ENCODE measurements at places on chromosomes 7 and 10. TPM values are rescaled to one million over a fixed set of nuclear protein-coding genes. Genes with fewer than 3 reads are reported as not detected.
A peak's percentile ranks its signal among the peaks of the same experiment; 100 is the strongest.

The NPTX2 gene
- 1.5 TPM for polyA plus RNA-seq

DNA sequence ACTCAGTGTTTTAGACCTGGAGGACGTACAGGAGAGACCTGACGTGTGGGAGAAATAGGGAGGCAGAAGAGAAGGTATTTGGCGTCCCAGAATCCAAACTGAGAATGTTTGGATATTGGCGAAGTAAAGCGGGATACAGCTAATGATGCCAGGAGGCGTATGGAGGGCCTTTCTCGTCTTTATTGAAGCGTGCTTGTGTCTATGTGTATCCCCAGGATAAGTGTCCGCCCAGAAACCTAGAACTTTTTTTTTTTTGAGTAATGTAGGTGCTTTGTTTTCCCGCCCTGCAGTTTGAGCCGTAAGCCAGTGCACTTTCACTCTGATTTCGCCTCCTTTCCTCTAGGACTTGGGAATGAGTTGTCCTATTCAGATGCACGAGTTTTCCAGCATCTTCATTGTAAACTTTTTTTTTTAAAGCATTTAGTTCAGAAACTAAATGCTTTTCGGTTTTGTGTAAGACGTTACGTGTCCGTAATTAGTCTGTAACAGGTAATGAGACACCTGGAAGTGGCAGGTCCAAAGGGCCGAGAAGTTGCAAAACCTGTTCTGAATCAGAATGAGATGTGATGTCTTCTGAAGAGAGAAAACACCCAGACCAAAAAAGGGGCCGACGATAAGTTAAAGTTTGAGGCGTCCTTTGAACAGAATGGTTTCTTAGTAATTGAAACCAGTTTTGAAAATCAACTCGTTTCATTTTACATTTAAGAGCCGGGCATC is 746 bp downstream of the ARL5B start:
- DNase-seq = no peak

The SPDYE8 gene
- not detected for polyA plus RNA-seq

GRCh38 chr10:99996671-99997648 is 12.8 kb downstream of the DNMBP start:
- no peak for DNase-seq

The PTPN20 gene
- not detected for polyA plus RNA-seq

DNA sequence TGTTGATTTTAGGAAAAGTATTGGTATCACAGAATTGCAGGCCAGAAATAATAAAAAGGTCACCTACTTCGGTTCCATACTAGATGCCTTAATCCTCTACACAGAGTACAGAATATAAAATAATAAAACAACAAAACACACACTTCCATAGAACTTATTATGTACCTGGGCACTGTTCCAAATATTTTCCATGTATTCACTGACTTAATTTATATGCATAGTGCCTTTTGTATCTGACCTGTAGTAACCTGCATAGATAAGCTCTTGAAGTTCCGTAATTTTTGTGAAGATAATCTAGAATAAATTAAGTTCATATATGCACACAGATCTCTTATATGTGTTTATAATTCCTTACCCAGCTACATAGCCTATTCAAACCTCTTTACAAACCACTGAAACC is 78.3 kb downstream of the RAPGEF5 start:
- no peak for DNase-seq

DNA sequence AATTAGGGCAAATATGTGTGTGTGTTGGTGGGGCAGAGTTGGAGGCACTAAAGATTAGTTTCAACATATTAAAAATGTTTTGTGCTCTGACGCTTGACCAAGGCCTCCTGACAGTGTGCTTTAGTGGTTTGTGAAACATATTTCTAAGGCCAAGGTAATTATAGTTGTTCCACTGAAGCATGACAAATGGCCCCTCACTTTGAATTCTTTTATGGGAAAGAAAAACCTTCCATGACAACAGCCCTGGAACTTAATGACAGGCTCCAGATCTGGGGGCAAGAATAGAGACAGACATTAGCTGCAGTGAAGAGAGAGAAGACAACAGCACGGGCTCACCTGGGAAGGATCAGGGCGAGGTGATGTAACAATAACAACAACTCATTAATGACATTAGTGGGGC is 155.8 kb downstream of the CHN2 start:
- DNase-seq = no peak

GRCh38 chr7:124688991-124689390 is 76.6 kb downstream of the GPR37 start:
- peak; percentile 4 for DNase-seq

DNA sequence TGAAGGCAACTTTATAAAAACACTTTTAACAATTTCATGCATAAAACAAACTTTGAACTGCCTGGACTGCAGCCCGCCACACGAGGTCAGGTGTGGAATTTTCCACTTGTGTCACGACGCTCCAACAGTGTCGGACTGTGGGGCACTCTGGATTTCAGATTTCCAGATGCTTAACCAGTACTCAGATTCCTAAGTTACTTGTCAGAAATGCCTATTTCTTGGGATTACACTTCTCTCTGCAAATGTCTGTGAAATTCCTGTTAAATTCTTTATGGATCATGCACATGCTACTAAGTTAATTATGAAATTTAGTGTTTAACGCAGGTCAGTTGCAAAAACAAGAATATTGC is 473 bp upstream of the GPER1 start:
- DNase-seq = no peak

GRCh38 chr7:35256256-35257175 is 2.6 kb upstream of the TBX20 start:
- no peak for DNase-seq

DNA sequence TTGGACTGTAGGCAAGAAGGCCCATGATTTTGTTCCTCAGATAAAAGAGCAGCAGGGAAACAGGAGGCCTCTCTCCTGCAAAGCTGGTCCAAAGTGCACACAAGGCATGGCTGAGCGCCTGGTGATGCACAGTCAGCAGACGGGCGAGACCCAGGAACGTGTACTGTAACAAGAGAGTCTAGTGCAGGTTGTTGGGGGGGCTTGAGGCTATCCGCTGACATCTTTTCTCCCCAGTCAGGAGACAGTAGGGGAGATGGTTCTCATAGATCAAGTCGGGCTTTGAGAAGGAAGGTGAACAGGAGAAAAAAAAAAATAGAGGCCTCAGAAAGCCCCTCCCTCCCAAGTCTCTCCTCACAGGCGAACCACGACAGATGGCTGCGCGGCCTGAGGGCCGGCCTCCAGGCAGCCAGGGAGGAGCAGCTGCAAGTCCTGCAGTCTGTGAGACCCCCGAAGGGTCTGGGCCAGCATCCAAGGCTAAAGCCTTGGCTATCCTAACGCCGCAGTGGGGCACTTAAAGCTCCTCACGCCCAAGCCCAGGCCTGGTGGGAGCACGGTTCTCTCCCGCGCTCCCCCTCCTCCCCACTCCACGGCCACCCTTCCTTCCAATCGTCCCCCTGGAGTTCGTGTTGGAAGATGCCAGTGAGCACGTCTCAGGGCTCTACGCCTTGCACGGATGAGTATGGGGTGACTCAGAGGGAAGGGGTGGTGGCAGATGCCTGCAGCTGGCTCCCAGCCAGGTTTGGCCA is 68.3 kb downstream of the PRKAG2 start:
- DNase-seq = no peak

The MBLAC1 gene
- polyA plus RNA-seq = 1.6 TPM

The RBAK gene
- 1.9 TPM for polyA plus RNA-seq
